Cerebellum (tissue), 4 donors: ENCODE measurements at places on chromosomes 11 and 22. TPM values are rescaled to one million over a fixed set of nuclear protein-coding genes. Genes with fewer than 3 reads are reported as not detected.

The EMID1 gene
- total RNA-seq, result 8.0 TPM

The OR5T1 gene
- total RNA-seq, result not detected

The PRRG4 gene
- total RNA-seq, result 0.18 TPM

The OR10S1 gene
- not detected for total RNA-seq

The RFPL1 gene
- total RNA-seq, result not detected

The PLAAT4 gene
- total RNA-seq, result 3.1 TPM

The POU2AF1 gene
- 0.36 TPM for total RNA-seq

The MDK gene
- total RNA-seq, result 46.8 TPM

The OR8J3 gene
- total RNA-seq, result not detected

The APLNR gene
- 8.6 TPM for total RNA-seq

The P2RY2 gene
- total RNA-seq, result 0.09 TPM

The H19 gene
- total RNA-seq, result 29.3 TPM
